ENCODE measurements at places on chromosomes 12 and 14. TPM values are rescaled to one million over a fixed set of nuclear protein-coding genes. Genes with fewer than 3 reads are reported as not detected.

Gene GLIPR1L2
- not detected for total RNA-seq

Gene LALBA
- total RNA-seq = not detected

Gene M6PR
- total RNA-seq = 107 TPM

Gene NUP37
- 111 TPM for total RNA-seq

Gene BCL2L2
- 18.7 TPM for total RNA-seq

Gene MSRB3
- total RNA-seq = 0.04 TPM

Gene STAT6
- 38.4 TPM for total RNA-seq

Gene IFNG
- total RNA-seq = 0.38 TPM

Gene KLRG1
- 1.4 TPM for total RNA-seq

Gene DPPA3
- not detected for total RNA-seq

Gene IRAK3
- not detected for total RNA-seq

Gene TAS2R13
- total RNA-seq = 0.44 TPM

Gene SYNE2
- 0.81 TPM for total RNA-seq

Gene KERA
- not detected for total RNA-seq

Gene TAS2R10
- total RNA-seq = not detected

Gene RHOJ
- not detected for total RNA-seq

Gene NTN4
- total RNA-seq = 0.13 TPM

Gene TRIM9
- total RNA-seq = 0.09 TPM

Gene METTL3
- 63.3 TPM for total RNA-seq

Gene MRPS35
- 88.8 TPM for total RNA-seq

Gene TMEM63C
- total RNA-seq = not detected

Gene PRIMA1
- not detected for total RNA-seq
